Activated CD4-positive, alpha-beta memory T cell treated with anti-CD3 and anti-CD28 coated beads, Interleukin-2, amount 10 ng/mL, durations not matched to agents 7 days and 5 days (primary cell): ENCODE measurements at places on chromosomes 12 and 14. TPM values are rescaled to one million over a fixed set of nuclear protein-coding genes. Genes with fewer than 3 reads are reported as not detected.
A peak's percentile ranks its signal among the peaks of the same experiment; 100 is the strongest.

SLC6A13 gene
- not detected for total RNA-seq

DNA sequence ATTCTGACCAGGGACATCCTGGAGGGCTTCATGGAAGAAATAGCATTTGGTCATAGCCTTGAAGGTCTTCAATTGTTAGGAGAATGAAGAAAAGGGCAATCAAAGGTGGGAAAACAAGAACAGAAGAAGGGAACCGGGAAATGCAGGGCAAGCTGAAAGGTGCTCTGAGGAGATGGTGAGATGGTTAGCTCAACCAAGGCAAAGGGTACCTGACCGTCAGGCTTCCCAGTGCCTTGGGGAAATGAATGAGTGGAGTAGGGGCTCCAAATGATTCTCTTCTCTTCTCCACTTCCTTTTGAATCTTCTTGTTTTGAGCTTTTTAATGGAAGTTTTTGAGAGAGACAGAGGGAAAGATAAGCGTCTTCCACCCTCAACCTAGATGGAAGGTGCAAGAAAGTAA lies 155.6 kb upstream of the PWP1 start:
- H3K27me3 ChIP-seq: no peaks in the 10 kb centered on the region
- H3K4me3 ChIP-seq: no peak overlapping the region
- no peaks in the 10 kb centered on the region for H3K36me3 ChIP-seq

DNA sequence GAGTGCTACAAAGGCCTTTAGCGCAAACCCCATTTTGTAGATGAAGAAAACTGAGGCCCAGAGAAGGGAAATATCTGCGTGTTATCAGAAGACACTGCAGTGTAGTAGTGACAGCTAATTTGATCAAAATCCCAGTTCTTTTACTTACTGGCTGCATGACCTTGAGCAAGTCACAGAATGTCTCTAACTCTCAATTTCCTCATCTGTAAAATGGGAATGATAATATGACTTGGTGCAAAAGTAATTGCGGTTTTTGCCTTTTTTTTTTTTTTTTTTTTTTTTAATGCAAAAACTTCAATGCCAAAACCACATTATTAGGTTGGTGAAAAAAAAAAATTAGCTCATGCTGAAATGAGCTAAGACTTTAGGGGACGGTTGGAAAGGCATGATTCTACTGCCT lies 69.7 kb downstream of the C12orf75 start:
- no peaks in the 10 kb centered on the region for H3K27me3 ChIP-seq
- no peak overlapping the region for H3K27ac ChIP-seq
- peaks cover 46% of the 10 kb centered on the region for H3K36me3 ChIP-seq
- H3K4me3 ChIP-seq: no peak overlapping the region

GRCh38 chr12:67069451-67070306 lies 199.5 kb upstream of the CAND1 start:
- DNase-seq: peak; percentile 35
- peak overlapping the region; percentile 71 for H3K4me3 ChIP-seq
- H3K27ac ChIP-seq: no peak overlapping the region
- no peaks in the 10 kb centered on the region for H3K36me3 ChIP-seq

DAO gene
- total RNA-seq: not detected

TAC3 gene
- not detected for total RNA-seq

CCDC38 gene
- total RNA-seq: not detected

GRCh38 chr14:75531660-75532317 lies 9.5 kb downstream of the BATF start:
- peaks cover 72% of the 10 kb centered on the region for H3K4me1 ChIP-seq
- peaks cover 79% of the 10 kb centered on the region for H3K36me3 ChIP-seq
- H3K27ac ChIP-seq: peak overlapping the region; percentile 26
- no peak for DNase-seq
- no peak overlapping the region for H3K4me3 ChIP-seq

DNA sequence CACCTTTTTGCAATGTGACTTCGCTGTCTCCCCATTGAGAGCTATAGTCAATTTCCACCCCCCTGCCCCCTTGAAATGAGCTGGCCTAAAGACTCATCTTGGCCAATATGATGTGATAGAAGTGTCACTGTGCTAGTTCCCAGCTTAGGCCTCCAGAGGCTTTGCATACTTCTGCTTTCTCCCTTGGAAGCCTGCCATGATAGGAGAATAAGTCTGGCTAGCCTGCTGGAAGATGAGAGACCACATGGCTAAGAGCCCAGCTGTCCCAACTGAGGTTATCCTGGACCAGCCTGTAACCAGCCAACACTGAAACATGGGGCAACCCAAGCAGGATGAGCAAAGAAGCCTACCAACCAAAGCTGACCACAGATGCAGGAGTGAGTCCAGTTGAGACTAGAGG lies 196.9 kb downstream of the GRIN2B start:
- no peaks in the 10 kb centered on the region for H3K36me3 ChIP-seq
- no peaks in the 10 kb centered on the region for H3K27me3 ChIP-seq
- H3K27ac ChIP-seq: no peak overlapping the region
- no peak for DNase-seq
- H3K4me1 ChIP-seq: no peaks in the 10 kb centered on the region
- no peak overlapping the region for H3K4me3 ChIP-seq

DNA sequence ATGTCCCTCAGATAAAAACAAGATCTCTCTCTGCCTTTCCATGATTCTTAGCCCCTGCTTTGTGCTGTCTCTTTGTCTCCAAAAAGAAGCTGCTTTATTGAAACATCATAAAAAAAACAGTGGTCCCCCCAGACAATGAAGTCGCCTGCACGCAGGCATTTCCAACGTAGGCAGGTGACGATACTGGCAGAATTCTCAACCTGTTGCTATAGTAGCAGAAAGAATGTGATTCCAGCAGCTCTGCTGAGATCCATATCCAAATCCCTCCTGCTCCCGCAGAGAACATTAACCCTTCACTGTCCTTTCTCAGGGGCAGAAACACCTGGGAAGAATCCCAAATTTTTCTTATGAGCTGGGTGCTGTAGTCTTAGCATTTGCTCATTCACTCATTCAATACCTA lies 84.8 kb downstream of the STON2 start:
- no peaks in the 10 kb centered on the region for H3K36me3 ChIP-seq
- DNase-seq: no peak
- H3K4me1 ChIP-seq: no peaks in the 10 kb centered on the region
- peaks cover 1% of the 10 kb centered on the region for H3K27me3 ChIP-seq

GRCh38 chr12:32379213-32379612 lies 20.1 kb upstream of the FGD4 start:
- H3K4me1 ChIP-seq: no peaks in the 10 kb centered on the region
- H3K27me3 ChIP-seq: peaks cover 5% of the 10 kb centered on the region
- no peaks in the 10 kb centered on the region for H3K36me3 ChIP-seq
- H3K27ac ChIP-seq: no peak overlapping the region
- DNase-seq: no peak

TMEM30B gene
- total RNA-seq: 0.48 TPM

DNA sequence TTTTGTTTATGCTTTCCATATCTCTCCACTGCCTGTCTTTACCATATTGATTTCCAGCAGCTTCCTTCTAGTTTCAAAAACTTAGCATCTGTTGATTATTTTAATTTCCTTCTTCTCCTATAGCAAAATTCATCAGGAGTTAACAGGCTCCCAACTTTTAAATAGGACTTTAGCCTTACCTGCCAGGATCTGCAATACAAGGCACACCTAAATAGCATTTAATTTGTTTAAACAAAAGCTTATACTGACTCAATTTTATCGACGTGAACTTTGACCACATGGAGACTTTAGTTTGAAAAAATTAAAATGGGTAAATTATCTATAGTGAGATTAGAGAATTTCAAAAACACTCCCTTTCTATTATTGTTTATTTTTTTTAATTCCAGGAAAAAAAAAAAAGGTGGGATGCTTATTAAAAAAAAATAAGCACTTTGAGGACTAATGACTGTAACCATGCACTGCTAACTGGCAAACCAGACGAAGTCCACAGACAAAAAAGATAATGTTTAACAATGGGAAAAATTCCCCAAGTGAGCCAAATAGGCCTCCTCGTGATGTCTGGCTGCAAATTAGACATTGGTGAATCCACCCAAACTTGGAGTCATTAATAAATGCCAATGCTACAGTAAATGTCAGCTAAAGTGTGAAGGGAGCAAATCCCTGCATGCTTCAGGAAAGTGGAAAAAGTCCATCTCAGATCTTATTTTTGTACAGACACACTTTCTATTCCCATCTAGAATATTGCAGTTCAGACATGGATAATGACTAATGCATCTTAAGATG lies 40.7 kb downstream of the RMST start:
- no peak overlapping the region for H3K4me3 ChIP-seq
- no peaks in the 10 kb centered on the region for H3K27me3 ChIP-seq
- no peaks in the 10 kb centered on the region for H3K4me1 ChIP-seq
- DNase-seq: no peak
- H3K36me3 ChIP-seq: no peaks in the 10 kb centered on the region

- no peaks in the 10 kb centered on the region for H3K36me3 ChIP-seq
- peaks cover 6% of the 10 kb centered on the region for H3K4me1 ChIP-seq
- no peak overlapping the region for H3K27ac ChIP-seq
- peaks cover 30% of the 10 kb centered on the region for H3K27me3 ChIP-seq
- no peak overlapping the region for H3K4me3 ChIP-seq
Measured at GRCh38 chr12:2639020-2639298, 155.8 kb upstream of the FKBP4 start.

- no peaks in the 10 kb centered on the region for H3K27me3 ChIP-seq
- H3K4me1 ChIP-seq: peaks cover 20% of the 10 kb centered on the region
- H3K36me3 ChIP-seq: no peaks in the 10 kb centered on the region
- H3K4me3 ChIP-seq: no peak overlapping the region
Measured at GRCh38 chr12:123271001-123271668, 521 bp downstream of the CDK2AP1 start.

GRCh38 chr12:62772416-62772955 lies 162.5 kb downstream of the PPM1H start:
- H3K27ac ChIP-seq: no peak overlapping the region
- H3K27me3 ChIP-seq: peaks cover 2% of the 10 kb centered on the region
- no peaks in the 10 kb centered on the region for H3K36me3 ChIP-seq
- no peak for DNase-seq
- peaks cover 3% of the 10 kb centered on the region for H3K4me1 ChIP-seq
